Activated gamma-delta T cell treated with anti-CD3 and anti-CD28 coated beads, Interleukin-2, amount 50 U/mL, for 16 hours (primary cell): ENCODE measurements at places on chromosomes 6 and 20.

GRCh38 chr6:107585815-107586435 is 96.0 kb downstream of the SOBP start:
- no peak for DNase-seq

DNA sequence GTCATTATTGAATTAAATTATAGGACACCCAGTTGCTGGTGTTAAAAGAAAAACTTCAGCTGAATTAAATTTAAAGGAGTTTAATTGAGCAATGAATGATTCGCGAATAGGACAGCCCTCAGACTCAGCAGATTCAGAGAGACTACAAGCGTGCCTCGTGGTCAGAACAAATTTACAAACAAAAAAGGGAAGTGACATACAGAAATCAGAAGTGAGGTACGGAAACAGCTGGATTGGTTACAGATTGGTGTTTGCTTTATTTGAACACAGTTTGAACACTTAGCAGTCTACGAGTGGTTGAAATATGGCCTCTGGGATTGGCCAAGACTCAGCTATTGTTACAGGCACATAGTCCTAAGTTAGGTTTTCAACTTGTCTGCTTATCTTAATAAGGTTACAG is 25.8 kb upstream of the TNFRSF21 start:
- no peak for DNase-seq

- no peak for DNase-seq
Observed at GRCh38 chr20:62825333-62825985, 8.6 kb downstream of the COL9A3 start.

DNA sequence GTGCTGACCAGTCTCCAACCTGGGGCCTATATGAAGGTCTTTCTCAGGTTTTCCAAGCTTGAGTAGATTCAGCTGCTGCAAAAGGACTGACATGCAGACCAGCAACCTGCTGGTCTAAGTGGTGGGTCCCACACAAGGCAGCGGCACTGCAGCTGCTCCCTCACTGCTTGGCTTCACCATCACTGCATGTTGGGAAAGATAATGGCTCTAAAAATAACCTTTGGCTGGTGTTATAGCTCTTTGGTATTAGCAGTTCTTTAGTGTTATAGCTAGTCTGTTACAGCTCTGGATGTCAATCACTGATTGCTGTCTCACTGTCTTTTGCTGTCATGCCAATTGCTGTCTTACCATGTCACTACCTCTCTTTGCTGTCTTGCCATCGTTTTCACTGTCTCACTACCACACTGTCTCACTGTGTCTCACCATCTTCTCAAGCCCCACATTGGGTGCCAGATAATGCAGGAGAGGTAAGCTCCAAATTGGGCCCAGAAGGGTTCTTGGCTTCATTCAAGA is 726.4 kb downstream of the TENT5A start:
- DNase-seq, result no peak

DNA sequence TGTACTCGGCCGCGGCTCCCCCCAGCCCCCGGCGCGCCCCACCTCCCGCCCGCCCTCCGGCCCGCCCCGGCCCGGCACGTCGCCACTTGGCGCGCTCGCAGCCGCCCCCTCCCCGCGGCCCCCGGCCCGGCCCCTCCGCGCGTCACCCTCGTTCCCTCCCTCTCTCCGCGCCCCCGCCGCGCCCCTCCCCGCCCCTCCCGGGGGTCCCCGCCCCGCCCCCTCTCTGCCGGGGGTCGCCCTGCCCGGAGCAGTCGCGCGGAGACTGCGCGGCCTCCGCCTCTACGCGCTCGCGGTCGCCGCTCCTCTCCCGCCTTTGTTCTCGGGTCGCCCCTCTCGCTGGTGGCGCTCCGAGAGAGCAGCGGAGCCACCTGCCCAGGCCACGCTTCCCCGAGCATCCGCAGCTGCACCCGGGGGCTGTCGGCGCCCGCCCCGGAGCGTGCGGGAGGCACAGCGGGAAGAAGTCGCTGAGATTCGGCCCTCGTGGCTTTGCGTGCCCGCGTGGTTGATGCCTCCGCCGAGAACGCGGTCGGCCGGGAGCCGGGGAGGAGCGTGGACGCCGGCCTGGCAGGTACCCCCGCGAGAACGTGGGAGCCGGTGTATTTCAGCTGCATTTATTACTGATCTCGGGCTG is at the start of gene PHF10:
Gene PHF10 (minus strand): TSS at position 7 of the 631 bp plus-strand sequence. CDS start 569 bp downstream, outside the sequence.
- DNase-seq, result peak; percentile 53

- no peak for DNase-seq
Observed at GRCh38 chr20:55513954-55514353, 491.4 kb downstream of the CBLN4 start.

- no peak for DNase-seq
Observed at GRCh38 chr20:9955646-9956045, 79.1 kb upstream of the ANKEF1 start.
